ENCODE measurements at places on chromosomes 12 and 14.

GRCh38 chr14:68463299-68463698, 329.6 kb downstream of the ZFP36L1 start:
- no peak for DNase-seq

DNA sequence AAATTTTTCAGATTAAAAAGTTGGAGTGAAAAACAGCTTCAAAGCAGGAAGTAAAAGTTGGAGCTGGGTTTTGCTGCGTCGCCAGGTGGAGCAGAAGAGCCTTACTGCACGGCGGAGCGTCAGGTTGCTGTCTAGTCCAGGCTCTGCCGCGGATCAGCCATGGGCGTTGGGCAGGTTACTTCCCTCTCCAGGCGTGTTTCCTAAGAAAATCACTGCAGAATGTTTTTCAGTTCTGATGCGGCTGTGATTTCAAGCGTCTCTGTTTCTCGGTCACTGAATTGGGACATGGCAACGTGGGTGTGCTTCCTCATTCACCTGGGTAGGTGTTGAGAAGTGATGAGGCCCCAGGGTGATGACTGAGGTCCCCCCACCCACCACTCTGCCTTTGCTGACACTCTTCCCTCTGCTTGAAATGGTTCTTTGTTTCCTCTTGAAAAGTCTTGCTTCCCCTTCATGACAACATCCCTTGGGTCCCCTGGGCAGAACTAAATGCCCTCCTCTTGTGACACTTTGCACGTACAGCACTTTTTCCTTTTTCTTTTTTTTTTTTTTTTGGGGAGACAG, 7.6 kb downstream of the EVL start:
- no peak for DNase-seq

DNA sequence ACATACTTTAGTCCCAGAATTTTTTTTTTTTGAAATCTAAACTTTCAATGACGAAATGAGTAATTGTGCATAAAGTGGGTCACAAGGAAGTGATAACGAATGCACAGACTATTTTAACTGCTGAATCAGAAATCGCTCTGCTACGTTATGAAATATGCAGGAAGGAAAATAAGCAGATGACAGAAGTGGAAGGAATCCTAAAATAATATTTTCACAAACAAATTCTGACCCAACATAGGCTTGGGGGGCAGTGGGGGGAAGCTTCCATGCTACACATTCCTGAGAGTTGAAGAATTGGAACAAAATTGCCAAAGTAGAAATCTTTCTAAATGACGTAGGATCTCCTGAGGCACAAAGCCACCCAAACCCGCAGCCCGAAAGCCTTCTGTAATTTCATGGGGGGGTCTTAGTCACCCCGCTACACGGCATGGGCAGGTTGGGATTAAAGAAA, 89.6 kb downstream of the ARF6 start:
- no peak for DNase-seq

GRCh38 chr14:71613168-71613567, 319.1 kb upstream of the RGS6 start:
- no peak for DNase-seq

- peak; percentile 91 for DNase-seq
Observed at GRCh38 chr14:101235335-101236103, 325.8 kb upstream of the DIO3 start.

DNA sequence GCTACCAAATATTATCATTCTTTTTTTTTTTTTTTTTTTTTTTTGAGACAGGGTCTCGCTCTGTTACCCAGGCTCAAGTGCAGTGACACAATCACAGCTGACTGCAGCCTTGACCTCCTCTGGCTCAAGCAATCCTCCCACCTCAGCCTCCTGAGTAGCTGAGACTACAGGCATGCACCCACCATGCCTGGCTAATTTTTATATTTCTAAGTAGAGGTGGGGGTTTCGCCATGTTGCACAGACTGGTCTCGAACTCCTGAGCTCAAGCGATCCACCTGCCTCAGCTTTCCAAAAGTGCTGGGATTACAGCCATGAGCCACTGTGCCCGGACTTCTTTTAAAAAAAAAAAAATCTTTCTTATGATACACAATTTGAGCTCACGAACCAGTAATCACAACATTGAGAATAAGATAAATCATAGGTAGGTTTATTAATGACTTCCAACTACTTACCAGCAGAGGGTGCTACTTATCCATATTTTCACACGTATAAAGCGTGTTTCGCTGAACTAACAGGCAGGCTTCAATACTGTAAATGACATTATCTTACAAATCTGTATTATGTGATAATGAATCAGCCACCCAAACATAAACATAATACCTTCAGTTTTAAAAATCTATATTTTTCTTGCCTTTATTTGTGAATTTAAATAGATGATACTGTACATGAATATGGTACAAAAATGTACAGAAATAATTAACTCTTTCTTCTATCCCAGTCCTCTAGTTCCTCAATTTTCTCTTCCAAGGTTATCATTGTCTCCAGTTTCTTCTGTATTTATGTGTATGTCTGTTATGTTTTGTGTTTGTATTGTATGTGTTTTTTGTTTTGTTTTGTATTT, 42.5 kb upstream of the BCAT1 start:
- peak; percentile 55 for DNase-seq

DNA sequence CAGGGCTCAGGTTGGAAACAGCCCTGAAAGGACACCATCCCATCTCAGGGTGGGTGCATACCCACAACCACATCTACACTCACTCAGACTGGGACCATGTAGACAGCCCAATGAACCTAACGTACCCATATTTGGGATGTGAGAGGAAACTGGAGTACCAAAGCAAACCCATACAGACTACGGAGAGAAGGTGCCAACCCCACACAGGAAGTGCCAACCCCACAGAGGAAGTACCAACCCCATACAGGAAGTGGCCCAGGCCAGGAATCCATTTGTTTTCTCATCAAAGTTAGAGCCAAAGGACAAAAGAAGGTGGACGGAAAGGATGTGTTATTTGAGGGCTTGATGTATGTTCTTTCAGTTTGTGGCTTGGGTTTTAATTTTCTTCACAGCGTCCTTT, 19.5 kb upstream of the SPIC start:
- no peak for DNase-seq

GRCh38 chr12:9866860-9867269, 2.3 kb downstream of the CLEC2B start:
- no peak for DNase-seq

GRCh38 chr12:116474331-116474730, 84.8 kb upstream of the MAP1LC3B2 start:
- no peak for DNase-seq

DNA sequence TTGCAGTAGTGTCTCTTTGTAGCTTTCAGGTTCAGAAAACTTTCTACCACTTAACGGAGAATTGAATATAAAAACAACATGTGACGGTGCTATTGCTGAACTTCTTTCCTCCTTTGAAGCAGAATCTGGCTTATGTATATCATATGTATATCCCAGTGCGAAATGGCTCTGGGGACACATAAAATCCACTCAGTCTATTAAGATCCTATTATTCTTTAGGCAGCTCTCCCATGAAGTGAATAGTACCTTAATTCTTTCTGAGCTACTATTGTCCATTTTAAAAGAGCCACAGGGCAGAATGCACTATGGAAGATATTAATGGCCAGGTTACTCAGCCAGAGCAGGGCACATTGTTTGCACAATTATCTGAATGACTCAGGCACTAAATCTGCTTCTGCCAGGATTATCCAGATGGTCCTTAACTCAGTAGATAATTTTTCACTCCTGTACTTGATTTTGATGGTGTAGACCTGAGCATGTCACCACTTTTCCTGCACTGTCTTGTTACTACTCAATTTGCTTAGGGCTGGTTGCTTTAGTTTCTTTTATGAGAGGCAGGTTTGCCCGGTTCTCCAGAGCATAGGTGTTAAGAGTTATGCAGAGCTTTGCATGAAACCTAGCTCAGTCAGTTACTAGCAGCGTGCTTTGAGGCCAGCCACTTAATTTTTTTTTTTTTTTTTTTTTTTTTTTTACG, 5.5 kb downstream of the CNTN1 start:
- no peak for DNase-seq

DNA sequence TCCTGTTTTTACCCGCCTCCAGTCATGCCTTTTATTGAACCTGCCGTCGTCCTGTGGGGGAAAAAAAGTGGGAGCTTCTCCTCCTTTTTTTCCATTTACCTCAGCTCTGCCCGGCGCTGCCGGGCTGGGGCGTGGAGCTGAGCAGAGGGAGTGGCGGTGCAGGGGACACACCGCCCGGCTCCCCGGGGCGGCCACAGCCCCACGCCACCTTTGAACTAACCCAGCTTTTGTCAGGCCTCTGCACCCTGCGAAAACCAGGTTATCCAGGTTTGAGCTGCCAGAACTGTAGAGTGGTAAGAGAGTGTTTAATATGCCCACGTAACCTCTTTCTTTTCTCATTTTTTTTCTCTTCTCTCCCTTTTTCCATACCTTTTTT, 161.0 kb upstream of the FKBP4 start:
- no peak for DNase-seq

GRCh38 chr12:67068761-67069450, 200.3 kb upstream of the CAND1 start:
- DNase-seq: peak; percentile 80

GRCh38 chr12:89695100-89695499, 13.5 kb downstream of the ATP2B1 start:
- no peak for DNase-seq

GRCh38 chr12:110028323-110028722, 20.0 kb downstream of the C12orf76 start:
- DNase-seq: no peak

DNA sequence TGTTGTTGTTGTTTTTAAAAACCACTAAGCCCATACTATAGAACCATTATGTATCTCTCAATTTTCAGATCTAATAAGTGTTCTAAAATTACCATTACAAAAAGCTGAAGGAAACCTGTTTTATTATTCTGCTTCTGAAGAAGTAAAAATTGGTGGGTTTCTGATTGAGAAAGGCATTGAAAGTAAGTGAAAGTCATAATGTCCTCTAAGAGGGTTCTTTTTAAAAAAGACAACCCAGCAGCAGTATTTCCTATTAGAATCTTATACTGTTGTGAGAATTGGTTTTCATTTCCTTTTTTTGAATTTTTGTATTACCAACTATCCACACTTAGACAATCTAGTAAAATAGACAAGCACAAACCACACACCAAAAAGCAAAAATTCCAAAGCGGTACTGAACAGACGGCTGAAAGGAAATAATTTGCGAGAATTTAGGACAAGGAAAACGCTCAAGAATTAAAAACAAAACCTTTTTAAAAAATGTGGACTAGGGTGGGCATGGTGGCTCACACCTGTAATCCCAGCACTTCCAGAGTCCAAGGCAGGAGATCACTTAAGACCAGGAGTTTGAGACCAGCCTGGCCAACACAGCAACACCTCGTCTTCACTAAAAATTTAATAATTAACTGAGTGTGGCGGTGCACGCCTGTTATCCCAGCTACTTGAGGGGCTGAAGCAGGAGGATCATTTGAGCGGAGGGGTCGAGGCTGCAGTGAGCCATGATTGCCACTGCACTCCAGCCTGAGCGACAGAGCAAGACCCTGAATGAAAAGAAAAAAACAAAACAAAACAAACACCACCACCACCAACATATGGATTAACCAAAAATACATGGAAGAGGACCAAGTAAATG, 66.7 kb upstream of the AP4S1 start:
- DNase-seq: no peak

DNA sequence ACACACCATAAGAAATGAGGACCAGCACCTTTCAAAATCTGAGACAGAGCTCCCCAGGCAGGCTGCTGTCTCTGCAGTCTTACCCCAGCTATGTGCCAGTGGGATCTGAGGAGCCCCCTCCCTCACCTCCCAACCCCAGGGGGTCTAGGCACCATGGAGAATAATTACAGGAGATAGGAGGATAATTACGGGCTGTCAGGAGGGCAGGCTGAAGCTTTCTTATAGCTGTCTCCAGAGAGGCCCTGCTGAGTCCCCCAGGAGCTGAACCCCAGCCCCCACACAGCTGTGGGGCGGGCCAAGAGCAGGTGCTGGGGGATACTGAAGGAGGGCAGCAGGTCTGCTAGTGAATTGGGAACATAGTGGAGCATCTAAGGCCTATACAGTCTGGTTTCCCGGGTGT, 6.8 kb downstream of the CPNE6 start:
- DNase-seq: no peak

DNA sequence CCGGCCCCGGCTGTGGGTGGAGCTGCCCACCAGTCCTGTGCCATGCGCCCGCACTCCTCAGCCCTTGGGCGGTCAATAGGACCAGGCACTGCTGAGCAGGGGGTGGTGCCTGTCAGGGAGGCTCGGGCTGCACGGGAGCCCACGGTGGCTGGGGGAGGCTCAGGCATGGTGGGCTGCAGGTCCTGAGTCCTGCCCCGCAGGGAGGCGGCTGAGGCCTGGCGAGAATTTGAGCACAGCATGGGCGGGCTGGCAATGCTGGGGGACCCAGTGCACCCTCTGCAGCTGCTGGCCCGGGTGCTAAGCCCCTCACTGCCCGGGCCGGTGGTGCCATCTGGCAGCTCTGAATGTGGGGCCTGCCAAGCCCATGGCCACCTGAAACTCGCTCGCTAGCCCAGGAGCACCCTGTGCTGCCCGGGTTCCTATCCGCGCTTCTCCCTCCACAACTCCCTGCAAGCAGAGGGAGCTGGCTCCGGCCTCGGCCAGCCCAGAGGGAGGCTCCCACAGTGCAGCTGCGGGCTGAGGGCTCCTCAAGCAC, 1371.1 kb downstream of the FSCB start:
- no peak for DNase-seq

- peak; percentile 64 for DNase-seq
Observed at GRCh38 chr12:94304566-94305061, 155.1 kb downstream of the CEP83 start.

GRCh38 chr12:94769776-94770759, 119.7 kb upstream of the TMCC3 start:
- no peak for DNase-seq

DNA sequence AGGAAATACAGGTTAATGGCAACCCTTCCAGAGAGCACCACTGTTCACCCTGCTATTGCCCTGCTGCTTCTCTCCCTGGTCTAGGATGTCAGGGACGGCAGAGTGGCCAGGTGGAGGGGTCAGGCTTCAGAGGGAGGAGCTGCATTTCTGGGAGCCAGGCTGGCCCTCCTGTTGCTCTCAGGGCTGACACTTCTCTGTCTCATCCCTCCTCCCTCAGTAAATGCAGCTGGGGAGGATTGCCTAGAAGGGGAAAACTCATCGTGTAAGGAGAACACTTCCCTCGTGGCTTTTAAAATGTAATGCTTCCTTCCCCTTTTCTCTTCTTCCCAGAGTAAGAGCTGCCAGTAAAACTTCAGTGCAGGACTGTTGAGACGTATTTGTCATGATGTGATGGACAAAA, 20.8 kb downstream of the SUSD6 start:
- peak; percentile 28 for DNase-seq

GRCh38 chr14:89750281-89750755, 204.2 kb downstream of the EFCAB11 start:
- no peak for DNase-seq

GRCh38 chr12:52029685-52030084, 21.6 kb upstream of the NR4A1 start:
- DNase-seq: peak; percentile 84

DNA sequence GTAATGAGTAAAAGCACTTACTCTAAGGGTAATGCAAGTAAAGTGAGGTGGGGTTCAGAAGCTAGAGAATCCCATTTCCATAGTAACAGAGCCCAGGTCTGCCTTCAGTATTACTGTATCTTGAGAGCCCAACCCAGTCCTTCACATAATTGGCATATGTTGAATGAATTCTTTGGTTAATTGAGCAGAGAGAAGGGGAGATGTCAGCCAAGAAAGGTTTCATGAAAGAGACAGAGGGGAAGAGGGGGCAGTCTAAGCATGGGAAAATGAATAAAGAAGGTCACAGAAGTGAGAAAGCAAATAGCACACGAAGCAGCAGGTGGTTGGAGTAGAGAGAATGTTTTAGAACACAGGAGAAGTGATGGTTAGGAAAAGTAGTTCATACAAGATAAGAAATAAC, 371.1 kb downstream of the SEC23A start:
- DNase-seq: no peak

GRCh38 chr14:72723858-72724530, 169.9 kb downstream of the DPF3 start:
- DNase-seq: no peak
